ENCODE measurements at places on chromosomes 5 and 9. TPM values are rescaled to one million over a fixed set of nuclear protein-coding genes. Genes with fewer than 3 reads are reported as not detected.

PCDHB14 gene
- 0.80 TPM for total RNA-seq

GDF9 gene
- total RNA-seq: 0.54 TPM

KLF9 gene
- total RNA-seq: 0.95 TPM

PIP5KL1 gene
- total RNA-seq: 7.8 TPM

ENTREP1 gene
- 0.13 TPM for total RNA-seq

CER1 gene
- total RNA-seq: not detected

DRD1 gene
- 1.0 TPM for total RNA-seq

CBY3 gene
- total RNA-seq: 0.39 TPM

Measured in Panc1 (cell line).